ENCODE measurements at places on chromosomes 12 and 14.

DNA sequence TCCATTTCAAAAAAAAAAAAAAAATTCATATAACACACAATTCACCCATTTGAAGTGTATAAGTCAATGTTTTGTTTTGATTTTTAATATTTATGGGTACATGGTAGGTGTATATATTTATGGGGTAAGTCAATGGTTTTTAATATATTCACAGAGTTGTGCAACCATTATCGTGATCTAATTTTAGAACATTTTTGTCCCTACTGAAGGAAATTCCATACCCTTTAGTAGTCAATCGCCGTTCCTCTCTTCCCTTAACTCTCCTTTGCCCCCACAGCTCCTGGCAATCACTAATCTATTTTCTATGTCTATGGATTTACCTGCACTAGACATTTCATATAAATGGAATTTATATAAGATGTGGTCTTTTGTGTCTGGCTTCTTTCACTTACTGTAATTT lies 92.8 kb downstream of the TRAFD1 start:
- DNase-seq: no peak

DNA sequence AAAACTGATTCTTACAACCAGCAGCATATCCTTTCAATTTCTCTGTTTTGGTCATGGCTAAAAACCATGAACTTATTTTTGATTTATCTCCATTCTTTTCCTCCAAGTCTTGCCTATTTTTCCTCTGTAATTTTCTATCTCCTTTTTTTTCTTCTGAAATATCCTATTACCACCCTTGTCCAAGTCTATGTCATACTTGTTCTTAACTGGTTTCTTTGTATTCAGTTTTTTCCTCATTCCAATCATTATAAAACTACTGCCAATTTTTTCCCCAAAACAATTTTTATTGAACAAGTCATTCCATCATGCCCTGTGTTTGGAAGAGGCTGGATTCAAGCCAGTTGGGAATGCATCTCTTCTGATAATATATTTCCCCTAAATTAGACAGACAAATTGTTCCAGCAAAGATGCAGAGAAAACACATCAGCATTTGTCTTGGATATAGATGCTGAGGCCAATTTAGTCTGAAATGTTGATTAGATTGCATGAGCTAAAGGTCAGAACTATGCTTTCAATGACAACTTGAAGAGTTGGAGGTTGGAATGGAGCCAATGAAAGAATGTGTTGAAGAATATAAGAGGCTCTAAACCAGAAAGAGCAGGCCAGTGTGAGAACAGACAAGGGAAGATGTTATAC lies 30.7 kb downstream of the OTOGL start:
- no peak for DNase-seq

DNA sequence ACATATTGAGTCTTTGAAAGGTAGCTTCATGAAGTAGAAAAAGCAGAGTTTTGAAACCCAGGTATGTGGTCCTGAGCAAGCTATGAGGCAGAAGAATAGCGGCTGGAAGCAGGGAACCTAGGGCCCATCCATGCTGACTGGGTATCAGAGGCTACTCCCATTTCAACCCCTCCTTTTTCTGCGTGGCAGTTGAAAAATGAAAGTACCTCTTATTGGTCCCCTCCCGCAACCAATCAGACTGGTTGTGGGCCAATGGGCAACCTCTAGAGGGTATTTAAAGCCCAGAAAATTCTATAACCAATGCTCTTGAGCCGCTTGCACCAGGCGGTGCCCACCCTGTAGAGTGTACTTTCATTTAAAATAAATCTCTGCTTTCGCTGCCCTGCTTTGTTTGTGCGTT lies 1.6 kb upstream of the SNRPF start:
- DNase-seq: no peak

- peak; percentile 58 for DNase-seq
Measured at GRCh38 chr12:13203034-13203922, 6.8 kb downstream of the EMP1 start.

DNA sequence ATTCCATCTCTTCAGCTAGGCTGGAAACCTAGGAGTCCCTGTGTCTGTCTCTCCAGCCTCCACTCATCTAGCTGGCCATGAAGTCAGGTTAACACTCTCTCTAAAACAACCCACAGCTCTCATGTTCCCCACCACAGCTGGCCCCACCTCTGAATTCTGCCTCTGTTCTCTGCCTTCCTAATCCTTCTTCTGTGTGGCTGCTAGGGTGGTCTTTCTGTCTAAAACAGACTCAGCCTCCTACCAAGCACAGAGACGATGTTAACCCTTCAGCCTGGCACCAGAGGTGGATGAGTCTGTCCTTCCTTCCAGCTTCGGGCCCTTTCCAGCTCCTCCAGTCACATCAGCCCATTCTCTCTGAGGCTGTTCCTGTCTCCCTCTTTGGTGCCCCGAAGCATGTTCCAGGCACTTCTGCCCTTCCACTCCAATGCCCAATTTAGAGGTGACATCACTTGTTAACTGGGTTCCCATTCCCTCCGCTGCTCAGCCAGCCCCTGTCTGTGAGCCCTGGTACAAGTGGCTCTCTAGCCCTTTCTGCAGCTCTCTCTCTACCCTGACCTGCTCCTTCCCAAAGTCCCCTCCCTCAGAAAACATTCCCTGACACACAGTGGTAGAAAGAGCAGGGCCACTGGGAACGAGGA lies 9.1 kb downstream of the FIGNL2 start:
- no peak for DNase-seq

- DNase-seq: no peak
Measured at GRCh38 chr12:130783110-130783715, 55.8 kb downstream of the STX2 start.

GRCh38 chr12:84542289-84542688 lies 370.3 kb downstream of the SLC6A15 start:
- DNase-seq: no peak

DNA sequence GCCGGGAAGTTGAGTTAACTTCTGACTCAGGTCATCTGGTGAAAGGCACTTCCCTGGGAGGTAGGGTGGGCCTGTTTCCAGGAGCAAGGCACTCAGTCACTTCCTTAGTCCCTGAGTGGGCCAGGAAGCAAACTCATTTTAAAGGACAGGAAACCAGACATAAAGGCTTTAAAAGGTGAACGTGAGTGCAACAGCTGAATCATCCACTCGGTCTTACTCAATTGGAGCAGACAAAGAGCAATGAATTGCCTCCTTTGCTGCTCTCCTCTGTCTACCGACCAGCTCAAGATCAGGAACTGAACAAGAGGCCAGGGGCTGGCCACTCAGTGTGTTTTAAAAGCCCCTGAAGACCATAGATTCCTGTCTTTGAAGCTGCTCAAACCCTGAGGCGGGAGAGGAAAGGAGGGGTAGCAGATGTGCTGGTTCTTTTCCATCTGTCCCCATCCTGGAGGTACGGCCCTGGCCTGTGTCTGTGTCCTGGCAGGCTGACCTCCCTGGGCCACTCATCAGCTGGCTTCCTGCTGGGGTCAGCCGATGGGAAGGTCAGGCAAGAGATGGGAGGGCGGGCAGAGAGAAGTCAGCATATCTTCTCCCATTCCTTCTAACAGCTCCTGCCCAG lies 148.9 kb downstream of the PPM1H start:
- peak; percentile 27 for DNase-seq

DNA sequence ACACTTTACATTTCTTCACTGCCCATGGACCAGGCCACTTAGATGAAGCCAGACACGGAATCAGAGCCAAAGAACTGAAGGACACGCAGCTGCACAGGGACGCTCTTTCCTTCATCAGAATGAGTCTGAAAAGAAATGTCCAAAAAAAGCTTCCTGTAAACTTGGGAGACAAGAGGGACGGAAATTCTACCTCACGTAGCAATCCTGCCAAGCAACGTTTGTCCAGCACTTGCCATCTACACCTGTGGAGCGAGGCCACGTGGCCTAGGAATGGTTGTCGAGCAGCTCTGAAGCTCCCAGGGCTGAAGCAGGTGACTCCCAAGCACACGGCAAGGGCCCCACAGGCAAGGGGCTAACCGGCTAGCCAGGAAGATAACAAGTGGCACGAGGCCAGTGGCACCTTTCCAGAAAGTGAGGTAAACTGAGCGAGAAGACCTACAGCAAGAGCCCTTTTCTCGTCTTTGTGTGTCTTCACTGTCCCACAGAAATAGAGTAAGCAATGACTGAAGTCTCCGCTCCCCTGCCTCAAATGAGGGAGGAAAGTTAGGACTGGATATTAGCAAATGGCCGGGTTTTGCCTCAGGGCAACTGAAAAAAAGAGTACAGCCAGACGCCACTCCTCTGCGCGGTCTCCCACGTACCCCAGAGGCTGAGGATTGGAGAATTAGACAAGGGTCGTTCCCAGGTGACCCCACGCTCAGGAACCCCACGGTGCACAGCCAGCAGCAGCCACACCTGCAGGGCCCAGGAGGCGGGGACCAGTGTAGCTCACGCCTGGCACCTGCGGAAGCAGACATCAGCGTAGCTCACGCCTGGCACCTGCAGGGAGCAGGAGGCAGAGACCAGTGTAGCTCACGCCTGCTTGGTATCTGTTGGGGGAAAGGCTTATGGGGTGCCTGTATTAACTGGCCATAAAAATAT lies 7.7 kb downstream of the ZNF605 start:
- DNase-seq: no peak

- no peak for DNase-seq
Measured at GRCh38 chr12:63900922-63901793, 56.7 kb downstream of the SRGAP1 start.

DNA sequence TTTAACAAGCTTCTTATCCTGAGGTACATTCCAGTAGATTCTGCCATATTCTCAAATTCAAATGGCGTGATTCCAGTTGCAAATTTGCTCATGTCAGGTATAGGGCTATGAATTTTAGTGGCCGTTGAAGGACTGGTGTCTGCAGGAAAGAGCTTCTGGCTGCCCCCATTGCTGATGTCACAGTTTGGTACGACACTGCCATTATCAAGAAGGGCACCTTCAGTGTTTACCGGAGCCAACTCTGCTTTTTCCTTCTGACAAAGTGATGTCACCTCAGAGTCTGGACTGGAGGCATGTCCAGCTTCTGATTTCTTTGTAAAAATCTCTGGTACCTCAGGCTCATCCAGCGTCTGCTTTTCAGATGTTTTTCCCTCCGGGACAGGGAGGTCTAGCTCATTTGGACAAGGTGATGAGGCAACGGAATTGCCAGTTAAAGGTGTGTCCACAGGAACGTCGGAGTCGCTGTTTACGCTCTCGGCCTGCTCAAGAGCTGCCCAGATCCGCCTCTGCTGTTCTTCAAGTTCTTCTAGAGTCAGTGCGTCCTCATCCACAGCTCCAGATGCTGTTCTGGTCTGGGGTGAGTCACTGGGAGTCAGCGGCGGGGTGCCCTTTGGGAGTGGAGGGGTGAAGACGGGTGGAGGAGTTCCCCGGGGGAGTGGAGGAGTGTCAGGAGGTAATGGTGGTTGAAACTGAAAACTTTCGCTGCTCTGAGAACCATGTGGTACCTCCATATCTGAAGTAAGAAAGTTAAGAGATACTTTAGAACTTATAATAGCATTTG lies 27.0 kb downstream of the ZCCHC8 start:
- no peak for DNase-seq

GRCh38 chr12:59733200-59733599 lies 137.4 kb downstream of the SLC16A7 start:
- DNase-seq: no peak

DNA sequence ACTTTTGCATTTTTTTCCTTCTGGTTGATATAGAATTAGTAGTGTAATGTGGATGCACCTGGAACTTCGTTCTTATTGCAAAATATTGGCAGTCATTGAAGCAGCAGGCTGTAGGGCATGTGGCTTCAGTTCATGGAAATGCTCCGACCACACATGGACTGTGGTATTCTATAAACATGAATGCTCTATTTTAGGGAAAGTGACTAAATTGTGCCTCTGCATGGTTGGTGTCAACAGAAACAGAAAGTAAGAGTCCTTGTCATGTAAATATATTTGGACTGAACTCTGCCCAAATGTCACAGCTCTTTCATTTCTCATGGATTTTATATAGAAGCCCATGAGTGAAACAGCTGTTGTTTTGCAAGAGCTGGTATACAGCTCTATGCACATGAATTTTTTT lies 917.0 kb downstream of the LRFN5 start:
- no peak for DNase-seq
